Spleen (tissue), 13 donors: ENCODE measurements at places on chromosomes 2 and 18.
A peak's percentile ranks its signal among the peaks of the same experiment; 100 is the strongest.

- no peak for DNase-seq
Measured at GRCh38 chr2:43569921-43570320, 25.9 kb downstream of the THADA start.

GRCh38 chr2:107008843-107009242 is 122.9 kb upstream of the ST6GAL2 start:
- DNase-seq, result no peak

- no peak for DNase-seq
Measured at GRCh38 chr18:56065086-56065485, 477.1 kb upstream of the TCF4 start.

DNA sequence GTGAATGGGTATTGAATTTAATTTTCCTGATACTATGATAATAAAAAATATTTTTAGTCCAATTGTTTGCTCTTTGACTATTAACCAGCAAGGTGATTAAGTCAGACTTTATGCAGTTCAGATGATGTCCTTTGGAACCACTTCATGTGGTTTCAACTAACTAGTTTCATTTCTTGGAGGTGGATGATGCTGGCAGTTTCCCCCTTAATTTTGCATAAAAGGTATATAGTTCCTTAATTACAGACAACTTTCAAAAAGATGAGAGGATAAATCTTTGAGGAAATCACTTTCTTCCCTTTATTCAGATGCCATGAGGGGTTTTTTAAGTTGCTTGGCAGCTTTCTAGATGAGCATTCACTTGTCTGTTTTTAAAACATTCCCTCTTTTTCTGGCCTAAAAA is 223.1 kb downstream of the PHLPP1 start:
- no peak for DNase-seq

DNA sequence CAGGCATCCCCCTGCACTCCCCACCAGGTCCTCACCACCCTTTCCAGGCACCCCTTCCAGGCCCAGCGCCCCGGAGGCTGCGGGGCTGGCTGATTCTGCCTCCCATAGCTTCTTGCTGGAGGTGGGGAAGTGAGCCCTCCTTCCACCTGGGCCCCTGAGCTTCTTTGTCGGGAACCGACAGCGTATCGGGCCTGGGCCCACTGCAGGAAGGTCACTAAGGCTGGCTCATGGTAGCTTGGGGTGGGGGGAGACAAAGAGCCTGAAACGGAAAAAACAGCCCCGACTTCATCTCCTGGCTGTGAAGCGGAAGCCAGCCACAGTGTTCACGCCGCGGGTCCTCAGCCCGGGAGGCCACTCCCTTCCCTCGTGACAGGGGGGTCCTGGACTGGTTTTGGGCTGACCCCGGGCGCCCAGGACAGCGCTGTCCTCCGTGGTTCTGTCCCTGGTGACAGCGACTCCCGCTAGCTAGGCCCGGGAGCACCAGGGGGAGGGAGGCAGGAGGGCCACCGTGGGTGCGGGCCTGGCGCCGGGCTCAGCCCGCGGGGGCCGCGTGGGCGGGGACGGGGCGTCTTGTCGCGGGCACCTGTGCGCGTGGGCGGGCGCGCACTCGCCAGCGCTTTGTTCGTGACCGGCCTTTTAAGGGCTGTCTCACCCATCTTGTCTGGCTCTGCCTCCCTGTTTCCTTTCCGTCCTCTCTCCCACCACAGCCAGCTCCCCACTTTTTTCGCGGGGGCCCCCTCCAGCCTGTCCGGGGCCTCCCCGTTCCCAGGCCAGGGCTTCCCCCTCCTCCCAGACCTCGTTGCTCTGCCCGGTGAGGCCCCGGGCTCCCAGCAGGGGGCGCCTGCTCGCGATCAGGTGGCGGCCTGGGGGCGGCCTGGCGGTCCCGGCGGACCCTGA is 64.9 kb downstream of the DNMT3A start:
- DNase-seq, result peak; percentile 94

DNA sequence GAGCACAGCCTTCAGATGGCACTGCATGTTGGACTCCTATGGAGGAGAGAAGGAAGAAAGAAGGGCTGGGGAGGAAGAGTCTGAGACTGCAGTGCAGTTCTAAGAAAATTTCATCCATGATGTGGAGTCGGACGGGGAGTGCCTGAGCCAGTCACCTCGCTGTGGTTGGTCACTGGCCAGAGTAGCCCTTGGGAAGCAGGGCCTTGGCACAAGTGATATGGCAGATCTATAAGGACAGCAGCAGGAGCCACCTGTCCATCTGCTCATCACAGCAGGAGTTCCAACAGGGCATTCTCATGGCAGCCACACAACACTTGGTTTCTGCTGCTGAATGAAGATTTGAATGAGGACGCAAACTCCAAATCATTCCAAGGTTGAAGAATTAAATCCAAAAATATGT is 314.8 kb downstream of the CYP26B1 start:
- no peak for DNase-seq

DNA sequence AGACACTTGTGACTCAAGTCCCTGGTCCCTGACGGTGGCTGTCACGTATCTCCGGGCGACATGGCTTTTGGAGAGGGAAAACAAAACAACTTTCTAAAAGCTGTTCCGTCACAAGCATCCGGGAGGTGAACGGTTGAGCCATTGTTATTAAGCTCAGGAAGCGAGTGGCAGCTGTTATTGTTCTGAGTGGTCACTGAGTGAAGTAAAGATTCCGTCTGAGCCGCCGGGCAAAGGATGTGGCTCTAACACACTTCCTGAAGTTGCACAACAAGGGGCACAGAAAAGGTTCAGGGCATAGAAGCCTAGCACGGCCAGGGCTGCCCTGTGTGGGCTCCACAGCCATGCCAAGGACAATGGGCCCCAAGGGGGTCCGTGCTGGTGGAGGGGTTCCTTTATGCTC is 24.3 kb downstream of the INPP5D start:
- DNase-seq, result peak; percentile 91

DNA sequence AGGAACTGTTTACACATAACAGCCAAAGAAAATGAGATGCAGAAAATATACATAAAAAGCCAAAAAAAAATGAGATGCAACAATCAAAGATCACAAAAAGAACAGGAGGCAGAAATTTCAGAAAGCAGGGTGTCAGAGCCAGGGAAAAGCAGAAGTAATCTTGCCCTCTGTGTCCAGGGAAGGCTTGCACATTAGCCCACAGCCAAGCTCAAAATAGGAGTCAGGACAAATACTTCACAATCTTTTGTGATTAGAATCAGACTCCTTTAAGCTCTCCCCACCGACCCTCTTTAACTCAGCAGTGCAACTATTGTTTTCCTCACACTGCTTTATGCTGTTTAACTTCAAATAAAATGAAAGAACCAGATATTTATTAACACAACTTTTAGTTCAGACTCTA is 34.6 kb downstream of the IAH1 start:
- DNase-seq, result no peak

DNA sequence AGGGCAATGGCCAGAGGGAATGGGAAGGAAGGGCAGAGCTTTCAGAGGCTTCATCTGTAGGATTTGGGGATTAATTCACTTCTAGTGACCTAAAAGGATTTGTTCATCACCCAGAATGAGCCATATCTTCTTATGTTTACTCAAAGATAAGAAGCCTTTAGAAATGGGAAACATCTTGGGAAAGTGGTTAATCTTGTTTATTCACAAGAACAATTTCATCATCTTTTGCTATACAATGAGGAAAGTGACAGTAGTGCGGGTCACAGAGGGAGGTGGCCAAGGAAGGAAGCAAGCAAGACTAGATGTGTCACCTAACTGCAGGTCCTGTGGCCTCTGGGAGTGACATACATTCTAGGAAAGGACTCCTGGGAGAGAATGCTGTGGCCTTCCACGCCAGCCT is 140.4 kb upstream of the ALPP start:
- DNase-seq, result no peak

DNA sequence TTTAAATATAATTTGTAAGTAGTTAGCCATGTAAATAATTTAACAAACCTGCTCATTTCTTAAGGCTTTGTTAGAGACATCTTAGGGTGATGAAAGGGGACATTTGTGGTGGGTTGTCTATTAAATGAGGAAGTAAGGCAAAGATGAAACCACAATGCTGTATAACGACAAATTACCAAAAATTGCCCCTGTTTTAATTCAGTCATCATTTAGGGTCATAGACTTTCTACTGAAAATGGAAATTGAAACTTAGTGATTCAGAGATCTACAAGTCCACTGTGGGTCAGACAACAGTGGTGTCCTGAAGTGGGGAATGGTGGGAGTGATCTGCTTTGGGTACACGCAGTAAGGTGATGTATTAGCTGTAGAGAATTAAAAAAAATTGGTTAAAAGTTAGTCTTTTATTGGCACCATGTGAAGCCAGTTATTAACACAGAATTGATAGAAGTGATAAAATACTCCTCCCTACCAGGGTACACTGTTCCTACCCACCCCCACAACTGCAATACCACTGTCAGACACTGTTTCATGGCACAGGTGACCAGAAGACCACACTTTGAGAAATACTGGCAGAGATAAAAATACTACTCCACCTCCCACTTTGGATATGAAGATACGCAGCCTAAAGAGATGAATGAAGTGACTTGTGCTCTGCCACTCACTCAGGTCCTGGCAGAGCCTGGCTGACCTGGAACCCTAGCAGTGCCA is 13.4 kb downstream of the CERS6 start:
- no peak for DNase-seq

DNA sequence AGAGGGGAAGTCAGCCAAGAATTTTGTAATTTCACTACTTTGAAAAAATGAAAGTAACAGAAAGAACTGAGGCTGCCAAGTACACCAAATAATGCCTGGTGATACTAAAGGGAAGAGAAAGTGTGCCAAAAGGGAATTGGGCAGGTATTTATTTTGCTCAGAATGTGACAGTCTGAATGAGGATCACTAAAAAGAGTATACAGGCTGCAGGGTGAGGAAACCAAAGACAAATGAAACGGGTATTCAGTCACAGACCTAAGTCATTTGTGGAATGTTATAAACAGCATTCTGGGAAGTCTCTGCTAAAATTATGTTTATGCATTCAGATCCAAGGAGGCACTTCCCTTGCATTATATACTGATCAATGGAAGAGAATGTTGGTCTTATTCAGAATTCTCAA is 418.6 kb upstream of the SLC39A10 start:
- no peak for DNase-seq

DNA sequence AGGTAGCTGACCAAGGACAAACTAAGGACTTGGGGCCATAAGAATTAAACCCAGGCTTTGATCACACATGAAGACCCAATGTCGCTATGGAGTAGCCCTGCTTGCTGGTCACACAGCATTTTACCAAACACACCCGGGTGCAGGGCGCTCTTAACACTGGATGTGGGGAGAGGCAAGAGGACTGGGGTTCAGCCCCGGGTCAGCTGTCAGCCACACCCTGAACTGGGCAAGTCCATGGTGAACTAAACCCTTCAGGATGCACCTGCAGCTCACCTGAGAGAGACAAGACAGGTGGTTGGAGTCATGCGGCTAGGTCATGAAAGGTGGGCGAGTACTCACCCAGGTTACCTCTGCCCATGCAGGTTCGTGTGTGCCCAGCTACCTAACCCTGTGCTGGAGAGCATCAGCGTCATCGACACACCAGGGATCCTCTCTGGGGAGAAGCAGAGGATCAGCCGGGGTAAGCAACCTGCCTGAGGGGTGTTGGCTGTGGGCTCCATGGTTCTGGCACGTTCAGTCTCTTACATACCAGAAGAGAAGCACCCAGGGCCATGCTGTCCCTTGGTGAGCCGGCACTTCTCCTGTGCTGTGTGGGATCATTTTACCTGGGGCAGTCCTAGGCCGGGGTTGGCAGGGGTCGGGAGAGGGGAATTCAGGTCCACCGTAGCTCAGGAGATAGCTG is 15.2 kb downstream of the EHD3 start:
- DNase-seq, result no peak

- DNase-seq, result no peak
Measured at GRCh38 chr18:9091066-9091476, 11.4 kb upstream of the NDUFV2 start.

- no peak for DNase-seq
Measured at GRCh38 chr2:122023059-122023864, 267.8 kb downstream of the TSN start.
